ENCODE measurements at places on chromosomes 1 and 21. TPM values are rescaled to one million over a fixed set of nuclear protein-coding genes. Genes with fewer than 3 reads are reported as not detected.

- no peak for DNase-seq
Observed at GRCh38 chr1:53511933-53512806, 53.0 kb downstream of the DMRTB1 start.

Gene VHLL
- polyA plus RNA-seq = not detected

Gene RASSF5
- polyA plus RNA-seq = 5.1 TPM

DNA sequence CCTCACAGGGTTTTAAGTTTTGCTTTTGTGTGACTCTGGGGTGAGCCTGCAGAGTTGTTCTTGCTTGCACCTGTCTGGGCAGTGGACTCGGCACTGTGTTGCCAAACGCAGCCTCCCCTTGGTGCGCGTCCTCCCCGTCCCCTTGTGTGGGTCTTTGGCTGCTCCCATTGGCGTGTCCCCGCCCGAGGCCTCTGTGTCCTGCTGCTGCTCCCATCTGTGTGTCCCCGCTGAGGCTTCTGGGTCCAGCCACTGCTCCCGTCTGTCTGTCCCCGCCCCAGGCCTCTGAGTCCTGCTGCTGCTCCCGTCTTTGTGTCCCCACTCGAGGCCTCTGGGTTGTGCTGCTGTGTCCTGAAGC, 62.8 kb downstream of the PCNT start:
- DNase-seq = no peak

DNA sequence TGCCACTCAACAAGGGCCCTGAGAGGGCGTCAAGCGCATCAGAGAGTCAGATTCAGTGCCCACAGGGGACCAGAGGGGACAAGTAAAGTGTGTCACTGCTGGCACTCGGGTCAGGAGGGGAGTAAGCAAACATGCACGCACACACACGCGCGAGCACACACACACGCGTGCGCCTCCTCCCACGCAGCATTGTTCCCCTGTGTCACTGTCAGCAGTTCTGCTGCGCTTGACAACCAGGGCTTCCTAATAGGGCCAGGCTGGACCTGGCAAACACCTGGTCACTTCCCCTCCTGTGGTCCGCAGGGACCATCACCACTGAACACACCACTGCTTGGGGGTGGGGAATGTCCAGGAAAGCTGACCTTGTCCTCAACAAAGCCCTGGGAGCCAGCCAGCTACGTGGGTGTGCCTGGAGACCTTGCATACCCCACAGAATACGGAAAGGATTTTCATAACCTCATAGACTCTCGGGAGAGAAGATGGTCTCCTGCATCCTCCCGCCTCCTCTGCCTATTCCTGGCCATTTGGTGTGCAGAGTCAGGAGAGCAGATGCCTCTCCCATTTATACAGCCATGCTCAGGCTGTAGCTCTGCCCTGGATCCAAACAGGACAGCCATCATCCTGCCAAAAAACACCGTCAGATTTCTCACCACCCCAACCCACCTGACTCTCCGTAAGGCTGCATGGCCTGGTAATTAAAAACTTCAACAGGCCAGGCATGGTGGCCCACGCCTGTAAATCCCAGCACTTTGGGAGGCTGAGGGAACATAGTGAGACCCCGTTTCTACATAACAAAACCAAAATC, 73.2 kb downstream of the SSBP3 start:
- no peak for DNase-seq

Gene BSND
- 4.1 TPM for polyA plus RNA-seq

Gene AK5
- 4.6 TPM for polyA plus RNA-seq

DNA sequence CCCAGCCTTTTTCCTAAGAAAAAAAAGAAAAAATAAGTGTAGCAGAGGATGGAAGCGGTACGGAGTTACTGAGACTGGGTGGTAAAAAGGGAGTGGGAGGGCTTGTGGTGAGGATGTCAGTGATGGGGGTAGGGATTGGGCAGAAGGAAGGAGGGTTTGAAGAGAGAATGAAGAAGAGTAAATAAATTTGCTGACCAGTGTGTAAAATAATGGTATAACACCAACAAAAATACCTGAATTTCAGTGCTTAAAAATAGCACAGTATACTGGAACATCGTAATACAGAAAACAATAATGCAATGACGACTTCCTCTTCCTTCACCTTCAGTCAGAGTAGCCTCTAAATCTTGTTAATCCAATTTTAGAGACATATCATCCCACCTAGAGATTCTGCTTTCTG, 18.8 kb upstream of the SYPL2 start:
- no peak for DNase-seq

DNA sequence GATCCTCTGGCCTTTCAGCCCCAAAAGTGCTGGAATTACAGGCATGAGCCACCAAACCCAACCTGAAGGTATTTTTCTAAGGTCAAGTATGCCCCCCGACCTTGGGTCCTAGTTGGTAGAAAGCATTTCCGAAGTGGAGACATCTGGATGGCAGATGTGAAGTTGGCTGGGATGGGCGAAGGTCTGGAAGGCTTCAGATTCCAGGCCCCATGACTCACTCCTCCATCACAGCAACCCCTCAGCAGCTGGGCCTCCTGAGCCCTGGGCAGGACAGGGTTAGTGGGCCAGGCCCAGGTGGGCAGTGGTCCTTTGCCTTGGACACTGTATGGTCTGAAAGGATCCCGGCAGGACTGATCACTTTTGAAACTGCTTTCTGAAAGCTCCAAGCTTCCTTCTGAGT, 23.3 kb downstream of the NAV1 start:
- no peak for DNase-seq

Gene SLC1A7
- 0.05 TPM for polyA plus RNA-seq

DNA sequence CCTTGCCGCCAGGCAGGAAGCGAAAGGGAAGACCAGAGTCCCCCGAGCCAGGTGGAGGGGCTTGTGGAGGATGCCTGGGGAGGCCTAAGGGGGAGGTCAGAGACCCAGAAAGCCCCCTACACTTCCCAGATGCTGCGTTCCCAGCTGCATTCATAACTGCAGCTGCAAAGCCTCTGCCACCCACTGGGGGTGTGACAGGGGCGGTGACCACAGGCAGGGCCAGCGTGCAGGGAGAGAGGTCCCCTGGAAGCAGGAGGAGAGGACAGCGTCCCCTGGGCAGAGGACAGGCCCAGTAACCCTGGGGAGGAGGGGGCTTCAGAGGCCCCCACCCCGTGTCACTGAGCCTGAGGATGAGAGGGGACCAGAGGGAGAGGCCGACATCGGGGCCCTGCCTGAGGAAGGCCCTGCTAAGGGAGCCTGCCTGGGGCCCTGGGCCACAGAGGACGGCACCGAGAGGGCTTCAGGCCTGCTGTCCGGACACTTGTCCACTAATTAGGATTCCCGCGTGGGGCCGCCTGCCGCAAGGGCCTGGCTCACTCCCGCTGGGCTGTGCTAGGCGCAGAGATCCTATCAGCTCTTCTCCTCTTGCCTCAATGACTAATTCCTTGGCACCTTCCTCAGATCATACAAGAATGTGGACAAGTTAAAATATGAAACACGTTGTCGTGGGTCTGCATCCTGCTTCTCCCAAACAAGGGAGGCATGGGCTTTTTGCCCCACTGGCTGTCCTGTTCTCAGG, 49.1 kb upstream of the CCDC27 start:
- DNase-seq = no peak

GRCh38 chr1:28518745-28519341, 13.0 kb downstream of the RCC1 start:
- DNase-seq = no peak

Gene PDZK1IP1
- polyA plus RNA-seq = 22.2 TPM

Gene CLDN8
- polyA plus RNA-seq = 48.9 TPM

DNA sequence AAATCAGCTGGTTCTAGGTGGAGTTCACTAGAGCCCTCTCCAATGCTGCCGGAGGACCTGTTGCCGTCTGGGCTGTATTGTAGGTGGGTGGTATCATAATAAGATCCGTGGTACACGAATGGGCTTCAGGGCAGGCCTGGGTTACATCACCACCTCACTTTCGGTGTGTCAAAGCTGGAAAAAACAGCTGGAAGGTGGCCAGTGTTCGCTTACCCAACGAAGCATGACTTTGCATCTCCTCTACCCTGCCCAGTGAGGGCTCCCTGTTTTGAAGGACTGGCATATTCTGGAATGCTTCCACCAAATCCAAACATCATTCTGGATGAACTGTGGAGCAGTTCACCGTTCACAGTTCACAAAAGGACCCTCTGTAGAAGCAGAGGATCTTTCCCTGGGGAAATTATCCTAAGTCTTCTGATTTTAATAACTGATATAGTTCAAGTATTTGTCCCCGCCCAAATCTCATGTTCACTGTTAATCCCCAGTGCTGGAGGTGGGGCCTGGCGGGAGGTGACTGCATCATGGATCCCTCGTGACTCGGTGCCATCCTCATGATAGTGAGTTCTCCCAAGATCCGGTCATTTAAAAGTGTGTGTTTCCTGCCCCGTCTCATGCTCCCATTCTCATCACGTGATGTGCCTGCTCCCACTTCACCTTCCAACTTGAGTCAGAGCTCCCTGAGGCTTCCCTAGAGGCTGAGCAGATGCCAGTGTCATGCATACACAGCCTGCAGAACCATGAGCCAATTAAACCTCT, 429.0 kb downstream of the KIF26B start:
- no peak for DNase-seq

Gene TOE1
- polyA plus RNA-seq = 12.4 TPM

Gene BTBD19
- polyA plus RNA-seq = 20.9 TPM

DNA sequence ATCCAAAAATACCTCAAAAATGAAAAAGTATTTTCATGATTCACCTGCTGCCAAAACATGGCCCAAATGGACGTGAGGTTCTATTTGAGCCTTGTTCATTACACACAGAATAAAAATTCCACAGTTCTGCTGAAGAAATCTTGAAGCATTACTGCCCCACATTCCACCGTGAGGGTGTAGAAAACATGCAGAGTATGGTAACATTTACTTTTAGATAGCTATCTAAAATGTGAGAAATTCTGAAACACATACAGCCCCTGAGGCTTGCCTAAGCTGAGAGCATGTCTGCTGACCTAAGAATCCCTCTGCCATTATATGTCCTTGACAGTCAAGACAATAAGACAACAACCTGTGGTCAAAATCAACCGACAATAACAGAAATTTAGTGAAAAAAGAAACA, 186.5 kb downstream of the DSCAM start:
- no peak for DNase-seq

DNA sequence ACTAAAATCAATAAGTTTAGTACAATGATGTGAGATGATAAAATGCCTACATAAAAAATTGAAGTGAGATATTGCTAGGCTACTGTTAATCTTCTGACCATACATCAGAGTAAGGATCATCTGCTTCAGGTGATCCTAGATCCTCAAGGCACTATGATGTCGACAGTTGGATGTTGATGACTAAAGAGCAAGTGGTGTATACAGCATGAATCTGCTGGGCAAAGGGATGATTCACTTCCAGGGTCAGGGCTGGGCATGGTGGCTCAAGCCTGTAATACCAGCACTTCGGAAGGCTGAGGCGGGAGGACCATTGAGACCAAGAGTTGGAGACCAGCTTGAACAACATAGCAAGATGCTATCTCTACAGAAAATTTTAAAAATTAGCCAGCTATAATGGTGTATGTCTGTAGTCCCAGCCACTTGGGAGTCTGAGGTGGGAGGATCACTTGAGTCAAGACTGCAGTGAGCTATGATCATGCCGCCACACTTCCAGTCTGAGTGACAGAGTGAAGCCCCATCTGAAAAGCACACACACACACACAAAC, 24.6 kb downstream of the NUF2 start:
- DNase-seq = no peak

Gene PRKAA2
- polyA plus RNA-seq = 22.5 TPM

GRCh38 chr1:165257969-165258459, 98.5 kb downstream of the LMX1A start:
- DNase-seq = peak; percentile 61

Gene ZNF648
- 0.63 TPM for polyA plus RNA-seq

- DNase-seq = no peak
Observed at GRCh38 chr21:38301321-38302214, 44.8 kb downstream of the KCNJ15 start.

Gene SPRR1B
- not detected for polyA plus RNA-seq

- DNase-seq = no peak
Observed at GRCh38 chr1:47779613-47780012, 217.6 kb downstream of the TRABD2B start.

- no peak for DNase-seq
Observed at GRCh38 chr1:25695771-25696311, 79.2 kb downstream of the MAN1C1 start.

Gene OR2L13
- polyA plus RNA-seq = not detected

DNA sequence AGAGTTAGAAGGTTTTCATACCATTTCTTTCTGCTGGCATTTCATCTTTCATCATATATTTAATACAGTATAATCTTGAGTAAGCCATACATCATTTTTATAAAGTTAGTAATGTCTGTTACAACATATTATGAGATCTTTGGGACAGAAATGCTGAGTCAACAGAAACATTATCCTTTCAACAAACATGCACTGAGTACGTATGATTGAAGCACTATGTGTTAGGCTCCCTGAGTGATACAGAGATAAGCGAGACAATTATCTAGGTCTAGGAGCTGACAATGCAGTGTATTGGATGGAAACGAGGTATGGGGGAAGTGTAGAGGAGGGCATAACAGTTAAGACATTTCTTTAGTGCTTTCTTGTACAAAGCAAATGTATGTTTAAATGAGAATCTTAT, 19.7 kb upstream of the GPR52 start:
- no peak for DNase-seq

DNA sequence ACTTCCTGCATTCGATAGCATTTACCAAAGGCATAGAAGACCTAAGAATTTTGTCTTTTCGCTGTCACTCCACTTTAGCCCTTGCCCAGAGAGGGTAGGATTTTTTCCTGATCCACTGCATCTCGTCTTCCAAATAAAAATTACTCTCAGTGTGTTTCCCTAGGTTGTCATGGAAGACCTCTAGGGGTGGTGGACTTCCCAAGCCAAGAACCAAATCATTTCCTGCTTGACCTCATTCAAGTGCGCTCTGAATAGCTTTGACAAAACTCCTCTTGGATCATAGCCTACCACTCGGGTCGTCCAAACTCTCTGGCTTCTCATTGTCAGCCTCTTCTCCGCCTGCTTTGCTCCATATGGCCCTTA, 431 bp upstream of the C1orf52 start:
- DNase-seq = no peak

GRCh38 chr1:246304484-246305259, 202.4 kb downstream of the SMYD3 start:
- DNase-seq = no peak
